ENCODE measurements at places on chromosomes 3 and 15. TPM values are rescaled to one million over a fixed set of nuclear protein-coding genes. Genes with fewer than 3 reads are reported as not detected.

Gene SPESP1
- 5.9 TPM for total RNA-seq

Gene SCN11A
- 0.09 TPM for total RNA-seq

Gene CELSR3
- 0.75 TPM for total RNA-seq

Gene RTP1
- total RNA-seq, result not detected

Gene ACTC1
- total RNA-seq, result 40.5 TPM

Gene CCDC66
- total RNA-seq, result 20.6 TPM

Gene PAQR9
- total RNA-seq, result 0.32 TPM

Gene SH3GL3
- total RNA-seq, result not detected

Gene IL5RA
- total RNA-seq, result 0.60 TPM

Gene C3orf20
- total RNA-seq, result not detected

Gene ZDHHC19
- total RNA-seq, result 1.2 TPM

Gene ZBED2
- 5.6 TPM for total RNA-seq

Gene DGKG
- 7.3 TPM for total RNA-seq

Gene PARP6
- total RNA-seq, result 71.3 TPM

Gene WDR93
- total RNA-seq, result 0.49 TPM

Gene P2RY12
- total RNA-seq, result 7.6 TPM

Gene SCAANT1
- not detected for total RNA-seq

Gene RARB
- 12.9 TPM for total RNA-seq

Gene NOX5
- 0.26 TPM for total RNA-seq

Gene RNU5B-1
- total RNA-seq, result 18.4 TPM

Gene PRR20G
- not detected for total RNA-seq

Gene ARL14
- 18.5 TPM for total RNA-seq

Gene POPDC2
- total RNA-seq, result 53.2 TPM

Gene MITF
- 62.0 TPM for total RNA-seq

Gene IL20RB
- 0.66 TPM for total RNA-seq

Gene MST1R
- total RNA-seq, result 131 TPM

Gene ZNF770
- 26.0 TPM for total RNA-seq

Gene DUOX1
- 23.4 TPM for total RNA-seq

Gene NANOGP8
- total RNA-seq, result 0.46 TPM

Gene USP13
- total RNA-seq, result 9.4 TPM

Gene P3H2
- 11.4 TPM for total RNA-seq
